ENCODE measurements at places on chromosomes 7 and 10.

GRCh38 chr10:24494236-24494635 lies 229.5 kb downstream of the ARHGAP21 start:
- DNase-seq = no peak

DNA sequence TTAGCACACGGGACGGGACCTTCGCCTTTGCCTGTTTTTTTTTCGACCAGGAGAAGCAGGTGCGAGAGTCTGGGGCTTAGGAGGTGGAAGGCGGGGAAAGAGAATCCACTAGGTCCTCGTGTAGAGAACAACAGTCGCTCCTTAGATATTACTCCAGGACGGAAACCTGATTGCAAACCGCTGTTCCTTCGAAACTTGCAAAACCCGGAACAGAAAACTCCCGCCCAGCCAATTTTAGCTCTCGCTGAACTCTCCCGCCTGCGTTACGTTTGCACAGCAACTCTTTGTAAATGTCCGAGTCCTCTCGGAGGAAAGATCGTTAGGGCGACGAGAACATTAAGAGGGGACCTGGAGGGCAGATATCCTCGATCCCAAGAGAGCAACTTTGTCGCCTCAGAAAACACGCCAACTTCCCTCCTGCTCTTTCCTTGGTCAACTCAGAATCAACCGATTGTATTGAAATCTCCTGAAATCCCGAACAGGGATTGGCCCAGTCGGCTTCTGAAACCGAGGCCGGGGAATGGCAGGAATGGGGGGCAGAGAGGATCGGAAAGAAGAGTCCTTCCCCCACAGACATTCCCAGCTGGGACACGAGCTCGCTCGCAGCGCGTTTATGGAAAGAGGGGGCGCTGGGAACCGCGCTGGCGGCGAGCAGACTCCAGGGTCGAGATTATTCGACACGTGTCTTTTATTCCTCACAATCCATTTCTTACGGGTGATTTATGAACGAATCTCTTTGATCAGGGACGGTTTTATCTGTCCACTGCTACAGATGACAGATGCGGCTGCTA lies 9.9 kb downstream of the TWIST1 start:
- DNase-seq = no peak

- no peak for DNase-seq
Measured at GRCh38 chr7:155425887-155426286, 32.0 kb upstream of the EN2 start.

DNA sequence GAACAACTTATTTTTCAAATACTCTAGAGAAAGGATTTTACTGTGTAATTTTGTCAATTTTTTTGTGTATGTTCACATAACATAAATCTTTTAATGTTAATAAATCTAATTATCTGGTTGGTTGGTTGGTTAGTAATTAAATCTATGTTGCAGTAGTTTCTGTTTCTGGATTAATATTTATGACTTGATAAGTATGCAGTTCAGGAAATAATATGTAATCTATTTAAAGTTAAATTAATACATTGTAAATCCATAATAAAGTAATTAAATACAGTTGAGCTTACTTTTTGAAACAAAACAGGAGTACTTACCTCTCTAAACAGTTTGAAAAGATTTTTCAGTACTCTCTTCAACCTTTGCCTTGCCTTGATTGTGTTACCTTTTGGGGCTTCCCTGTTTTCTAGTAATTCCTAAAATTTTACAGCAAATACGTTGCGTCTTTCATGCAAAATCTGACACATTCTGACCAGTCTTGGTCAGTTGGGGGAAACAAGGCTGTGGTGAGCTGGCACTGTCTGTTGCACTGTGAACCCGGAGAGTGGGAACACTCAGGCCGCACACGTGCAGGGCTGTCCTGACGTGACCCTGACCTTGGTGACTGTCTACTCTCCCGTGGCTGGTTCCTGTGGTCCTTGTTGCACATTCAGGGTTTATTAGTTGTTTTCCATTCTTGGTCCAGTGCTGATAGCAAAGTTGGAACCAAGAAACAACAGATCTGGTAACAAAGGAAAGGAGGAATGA lies 45.6 kb upstream of the FGL2 start:
- DNase-seq = no peak

DNA sequence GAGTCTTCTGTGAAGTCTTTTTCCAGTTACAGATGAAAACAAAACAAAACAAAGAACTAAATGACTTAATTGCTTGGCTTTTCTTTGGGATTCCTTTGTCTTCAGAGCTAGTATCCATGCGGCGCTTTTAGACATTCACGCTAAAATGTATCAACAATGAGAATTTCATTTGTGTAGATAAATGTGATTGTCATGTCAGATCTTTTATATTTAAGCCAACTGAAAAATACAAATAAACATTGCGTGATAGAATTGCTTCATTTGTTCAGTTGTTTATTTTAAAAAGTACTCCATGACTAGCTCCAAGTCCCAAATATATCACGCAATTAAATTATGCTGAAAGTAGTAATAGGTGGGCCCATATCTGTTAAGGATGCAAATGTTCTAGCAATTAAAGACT lies 7.9 kb upstream of the ADRB1 start:
- no peak for DNase-seq

GRCh38 chr7:23462846-23463245 lies 7.4 kb downstream of the IGF2BP3 start:
- DNase-seq = no peak
